ENCODE measurements at places on chromosomes 11 and 22.

GRCh38 chr22:44357296-44357965 lies 44.7 kb upstream of the SHISAL1 start:
- DNase-seq: no peak

- DNase-seq: no peak
Measured at GRCh38 chr11:121703201-121703600, 250.4 kb upstream of the SORL1-AS1 start.

DNA sequence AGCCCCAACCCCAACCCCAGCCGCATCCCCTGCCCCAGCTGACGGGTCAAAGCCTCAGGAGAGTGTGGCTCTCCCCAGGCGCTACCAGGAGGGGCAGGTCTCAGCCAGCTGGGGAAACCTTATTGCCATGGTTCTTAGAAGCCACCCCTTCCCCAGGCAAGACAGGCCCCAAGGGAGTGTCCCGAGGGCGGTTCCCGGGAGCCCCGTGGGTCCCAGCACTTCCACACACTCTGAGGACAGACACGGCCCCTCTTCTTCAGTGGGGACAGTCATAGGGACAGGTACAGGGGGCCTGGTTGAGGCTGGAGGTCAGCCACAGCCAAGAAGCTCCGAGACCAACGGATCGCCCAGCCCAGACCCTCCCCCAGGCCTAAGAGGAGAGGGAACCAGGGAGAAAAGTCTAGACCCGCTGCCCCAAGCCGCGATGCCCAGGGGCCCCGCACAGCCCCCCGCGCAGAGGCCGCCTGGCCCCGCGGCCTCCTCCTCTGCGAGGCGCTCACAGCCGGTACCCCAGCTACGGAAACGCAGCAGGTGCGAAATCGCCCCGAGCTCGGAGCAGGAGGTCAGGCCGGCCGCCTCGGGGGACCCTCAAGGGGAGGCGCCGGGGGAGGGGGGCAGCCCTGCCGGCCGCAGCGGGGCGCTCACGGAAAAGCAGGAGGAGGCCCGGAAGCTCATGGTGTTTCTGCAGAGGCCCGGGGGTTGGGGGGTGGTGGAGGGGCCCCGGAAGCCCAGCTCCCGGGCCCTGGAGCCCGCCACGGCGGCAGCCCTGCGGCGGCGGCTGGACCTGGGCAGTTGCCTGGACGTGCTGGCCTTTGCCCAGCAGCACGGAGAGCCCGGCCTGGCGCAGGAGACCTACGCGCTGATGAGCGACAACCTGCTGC lies 2.6 kb downstream of the KLHDC7B start:
- DNase-seq: no peak

DNA sequence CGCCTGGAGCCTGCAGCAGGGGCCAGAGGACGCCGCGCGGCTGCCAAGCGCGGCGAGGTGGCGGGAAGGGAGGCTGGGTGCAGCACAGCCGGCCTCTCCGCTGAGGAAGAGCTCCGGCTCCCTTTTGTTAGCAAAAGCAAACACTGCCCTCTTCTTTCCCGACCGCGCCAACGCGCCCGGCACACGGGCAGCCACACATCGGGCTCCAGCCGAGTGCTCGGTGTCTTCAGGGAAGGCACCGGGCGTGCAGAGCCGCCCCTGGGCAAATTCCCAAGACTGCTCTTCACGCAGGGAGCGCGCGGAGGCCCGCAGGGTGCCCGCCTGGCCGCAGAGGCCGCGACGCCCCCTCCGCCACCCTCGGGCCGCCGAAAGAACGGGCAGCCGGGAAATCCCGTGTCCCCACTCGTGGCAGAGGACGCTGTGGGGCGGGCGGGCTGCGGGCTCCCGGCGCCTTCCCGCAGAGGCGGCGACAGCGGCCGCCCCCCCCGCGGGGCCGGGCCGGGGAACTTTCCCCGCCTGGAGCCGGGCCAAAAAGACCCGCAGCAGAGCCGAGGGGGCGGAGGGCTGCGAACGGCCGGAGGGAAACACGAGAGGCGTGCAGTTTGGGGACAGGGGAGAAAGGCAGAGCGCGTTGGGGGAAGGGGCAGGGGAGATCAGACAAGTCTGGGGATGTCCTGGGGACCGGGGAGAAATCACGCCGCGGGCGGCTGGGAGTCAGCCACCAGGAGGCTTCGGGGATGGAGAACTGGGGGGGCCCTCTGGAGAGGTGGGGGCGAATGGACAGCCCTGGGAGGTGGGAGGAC lies 931 bp downstream of the CADM1 start:
- DNase-seq: peak; percentile 61

GRCh38 chr11:131824771-131825170 lies 454.4 kb downstream of the NTM start:
- DNase-seq: no peak

All from heart right ventricle (tissue), 16 donors.